Eye (tissue), 1 donor: ENCODE measurements at places on chromosomes 11 and 22.

DNA sequence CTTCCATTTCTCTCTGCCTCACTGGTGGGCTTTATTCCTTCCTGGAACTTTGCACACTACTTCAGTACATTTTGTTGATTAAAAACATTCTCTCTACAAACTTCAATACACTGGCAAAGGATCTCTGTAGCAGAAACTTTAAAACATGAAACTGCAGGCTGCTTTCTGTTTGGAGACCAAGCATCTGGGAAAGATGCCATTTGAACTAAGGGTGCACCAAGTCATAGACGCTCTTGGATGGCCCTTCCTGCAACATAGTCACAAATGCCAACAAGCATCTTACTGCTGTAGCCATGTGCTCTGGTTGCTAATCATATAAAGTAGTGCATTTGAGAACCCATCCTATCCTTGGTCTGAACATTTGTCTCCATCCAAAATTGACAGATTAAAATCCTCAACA, 56.4 kb downstream of the SNX19 start:
- DNase-seq, result no peak

- DNase-seq, result no peak
Observed at GRCh38 chr11:92975285-92975684, 5.8 kb downstream of the MTNR1B start.

DNA sequence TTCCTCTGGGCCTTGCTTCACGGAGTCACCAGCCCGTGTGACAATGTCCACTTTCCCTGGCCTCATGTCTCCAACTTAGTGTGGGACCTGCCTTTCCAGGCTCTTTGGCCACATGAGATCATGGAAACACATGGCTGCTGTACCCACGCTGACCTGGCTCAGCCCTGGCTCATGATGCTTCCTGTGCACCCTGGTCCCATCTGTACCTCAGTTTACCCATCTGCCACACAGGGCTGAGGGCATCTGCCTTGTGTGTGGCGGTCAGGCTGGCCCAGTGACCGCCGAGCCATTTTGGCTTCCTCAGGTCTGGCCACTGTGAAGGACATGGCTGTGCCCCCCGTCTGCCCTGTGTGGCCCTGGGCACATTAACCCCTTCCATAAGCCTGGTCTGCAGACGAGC, 32.2 kb upstream of the CCDC188 start:
- no peak for DNase-seq

GRCh38 chr11:114847306-114847975, 169.1 kb downstream of the NXPE2 start:
- DNase-seq, result peak; percentile 70

DNA sequence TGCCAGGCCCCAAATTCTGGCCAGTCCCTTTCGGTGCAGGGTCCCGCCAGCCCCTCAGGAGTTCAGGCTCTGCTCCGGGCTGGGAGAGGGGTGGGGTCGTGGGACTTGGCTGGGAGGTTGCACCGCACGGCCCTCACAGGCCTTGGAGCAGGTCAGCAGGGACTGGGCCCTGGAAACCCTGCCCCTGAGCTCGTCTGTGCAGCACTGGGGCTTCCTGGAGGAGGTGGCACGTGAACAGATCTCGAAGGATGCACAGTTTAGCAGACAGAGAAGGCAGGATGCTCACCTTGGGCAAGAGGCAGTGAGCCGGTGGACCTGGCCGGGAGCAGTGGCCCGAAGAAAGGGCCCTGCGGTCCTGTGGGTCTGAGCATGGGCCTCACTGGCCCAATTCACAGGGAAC, 70.0 kb downstream of the WNT7B start:
- no peak for DNase-seq

- no peak for DNase-seq
Observed at GRCh38 chr11:691710-692590, 3.1 kb downstream of the DEAF1 start.

DNA sequence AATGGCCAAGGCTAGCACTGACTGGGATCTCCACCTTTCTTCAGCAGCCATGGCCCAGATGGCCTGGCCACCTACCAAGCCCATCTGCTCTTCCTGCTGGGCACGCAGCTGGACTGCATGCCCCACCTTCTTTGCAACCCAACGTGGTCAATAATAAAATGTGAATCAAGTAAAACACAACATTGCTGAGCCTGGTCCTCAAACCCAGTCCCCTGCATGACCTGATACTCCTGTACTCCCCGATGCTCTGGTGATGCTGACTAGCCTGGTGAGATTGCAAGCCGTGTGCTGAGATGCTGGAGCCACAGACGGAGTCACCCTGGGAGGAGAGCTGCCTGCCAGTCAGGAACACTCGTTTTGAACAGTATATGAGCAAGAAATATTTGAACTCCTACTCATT, 34.0 kb downstream of the PARVG start:
- no peak for DNase-seq

- peak; percentile 16 for DNase-seq
Observed at GRCh38 chr11:132643239-132643638, 889.1 kb downstream of the OPCML start.

- no peak for DNase-seq
Observed at GRCh38 chr11:118092907-118093571, 6.3 kb upstream of the SMIM35 start.

- no peak for DNase-seq
Observed at GRCh38 chr22:43652845-43653244, 159.3 kb downstream of the EFCAB6 start.

DNA sequence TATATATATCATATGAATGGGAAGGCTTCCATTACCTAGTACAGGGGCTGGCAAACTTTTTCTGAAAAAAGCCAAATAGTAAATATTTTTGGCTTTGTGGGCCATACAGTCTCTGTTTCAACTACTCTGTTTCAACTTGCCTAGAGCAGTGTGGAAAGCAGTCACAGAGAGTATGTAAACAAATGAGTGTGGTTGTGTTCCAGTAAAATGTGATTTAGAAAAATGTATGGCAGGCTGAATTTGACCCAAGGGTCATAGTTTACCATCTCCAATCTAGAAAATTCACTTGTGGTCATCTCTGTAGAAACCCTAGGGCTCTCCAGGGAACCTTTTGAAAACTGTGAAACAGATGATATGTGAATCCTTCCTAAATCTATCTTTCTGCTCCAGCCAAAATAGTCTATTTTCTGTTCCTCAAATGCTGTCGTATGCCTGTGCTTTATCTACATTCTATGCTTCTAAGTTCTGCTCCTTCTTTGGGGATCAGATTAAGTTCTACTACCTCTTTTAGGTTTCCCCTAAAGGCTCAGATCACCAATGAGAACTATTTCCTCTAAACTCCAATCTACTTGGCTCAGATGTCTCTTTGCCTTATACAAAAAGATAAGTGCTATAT, 356.2 kb downstream of the METTL15 start:
- no peak for DNase-seq

DNA sequence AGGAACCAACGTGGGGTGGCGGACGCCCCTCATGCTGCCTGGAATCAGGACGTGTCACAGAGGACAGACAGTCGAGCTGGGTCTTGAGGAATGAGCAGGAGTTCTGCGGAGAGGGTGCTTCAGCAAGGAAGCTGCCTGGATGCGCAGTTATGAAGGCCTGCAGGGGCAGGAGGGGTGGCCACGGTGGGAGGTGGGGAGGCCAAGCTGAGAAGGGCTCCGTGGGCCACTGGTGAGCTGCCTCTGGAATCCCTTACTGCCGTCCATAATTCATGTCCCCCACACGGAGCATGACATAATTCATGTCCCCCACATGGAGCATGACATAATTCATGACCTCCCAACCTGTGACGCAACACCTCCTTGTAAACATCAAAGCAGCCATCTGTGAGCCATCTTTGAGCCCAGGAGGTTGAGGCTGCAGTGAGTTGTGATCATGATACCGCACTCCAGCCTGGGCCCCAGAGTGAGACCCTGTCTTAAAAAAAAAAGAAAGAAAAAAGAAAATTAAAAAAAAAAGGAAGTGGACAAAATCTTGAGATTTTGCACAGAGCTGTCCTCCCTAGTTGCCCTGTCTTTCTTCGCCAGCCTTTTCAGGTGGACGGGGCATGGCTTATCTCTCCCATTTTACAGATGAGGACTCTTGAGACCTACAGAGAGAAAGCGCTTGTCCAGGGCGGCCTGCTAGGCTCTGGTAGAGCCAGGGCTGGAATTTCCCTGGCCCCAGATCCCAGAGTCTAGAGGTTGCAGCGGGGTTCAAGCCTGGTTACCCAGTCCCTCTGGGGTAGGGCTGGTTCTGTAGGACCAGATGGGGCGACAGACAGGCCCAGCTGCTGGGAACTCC, 24.3 kb upstream of the PICK1 start:
- no peak for DNase-seq

GRCh38 chr22:30314915-30315314, 11.8 kb downstream of the TBC1D10A start:
- no peak for DNase-seq

DNA sequence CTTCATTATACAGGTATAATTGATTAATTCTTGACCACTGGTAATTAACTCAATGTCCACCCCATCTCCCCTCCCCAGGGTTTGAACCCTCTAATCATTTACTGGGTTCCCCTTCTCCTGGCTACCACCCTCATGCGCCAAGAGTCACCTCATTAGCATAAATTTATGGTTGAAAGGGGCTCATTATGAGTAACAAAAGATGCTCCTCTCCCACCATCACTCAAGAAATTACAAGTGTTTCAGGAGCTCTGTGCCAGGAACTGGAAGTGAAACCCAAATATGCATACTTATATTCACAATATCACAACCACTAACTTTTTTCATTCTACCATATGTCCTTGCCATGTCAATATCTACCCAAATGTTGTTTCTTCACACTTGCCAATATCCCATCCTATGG, 7.8 kb upstream of the STIP1 start:
- no peak for DNase-seq

GRCh38 chr11:75029836-75030631, 41.3 kb downstream of the NEU3 start:
- DNase-seq, result no peak

- no peak for DNase-seq
Observed at GRCh38 chr11:20962581-20962980, 293.2 kb downstream of the NELL1 start.

GRCh38 chr11:67670316-67671210, 3.9 kb downstream of the ALDH3B2 start:
- no peak for DNase-seq

DNA sequence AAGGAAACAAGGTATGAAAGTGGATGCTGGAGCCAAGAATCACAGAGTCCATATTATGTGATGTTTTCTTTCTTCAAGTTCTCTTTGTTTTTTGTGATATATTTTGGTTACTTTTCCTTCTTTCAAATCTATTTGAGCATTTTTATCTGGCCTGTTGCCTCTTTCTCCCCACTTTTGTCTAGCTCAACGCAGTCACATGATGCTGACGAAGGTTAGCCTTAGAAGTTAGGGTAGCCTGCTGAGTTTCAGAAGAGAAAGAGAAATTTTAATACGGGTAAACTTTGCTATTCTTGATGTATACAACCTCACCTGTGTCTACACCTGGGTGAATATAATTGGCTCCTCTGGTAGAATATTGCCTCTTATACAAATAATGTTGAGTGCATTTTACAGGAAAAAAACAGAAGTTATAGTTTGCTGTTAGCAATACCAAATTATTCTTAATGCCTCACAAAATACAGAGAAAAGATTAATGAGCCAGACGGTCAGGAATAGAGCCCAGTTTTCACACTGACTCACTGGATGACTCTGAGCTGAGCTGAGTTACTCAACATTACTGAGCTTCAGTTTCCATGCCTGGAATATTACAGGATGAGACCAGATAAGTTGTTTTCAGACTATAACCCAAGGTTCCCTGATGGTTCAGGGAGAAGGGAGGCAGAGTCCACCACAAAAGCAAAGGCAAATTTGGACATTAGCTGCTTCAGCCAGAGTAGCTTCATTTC, 161.6 kb upstream of the BDNF start:
- DNase-seq, result no peak
